Stimulated activated CD8-positive, alpha-beta memory T cell treated with anti-CD3 and anti-CD28 coated beads, Interleukin-15, amount 100 ng/mL, for 24 hours (primary cell): ENCODE measurements at places on chromosomes 6 and 20.
A peak's percentile ranks its signal among the peaks of the same experiment; 100 is the strongest.

DNA sequence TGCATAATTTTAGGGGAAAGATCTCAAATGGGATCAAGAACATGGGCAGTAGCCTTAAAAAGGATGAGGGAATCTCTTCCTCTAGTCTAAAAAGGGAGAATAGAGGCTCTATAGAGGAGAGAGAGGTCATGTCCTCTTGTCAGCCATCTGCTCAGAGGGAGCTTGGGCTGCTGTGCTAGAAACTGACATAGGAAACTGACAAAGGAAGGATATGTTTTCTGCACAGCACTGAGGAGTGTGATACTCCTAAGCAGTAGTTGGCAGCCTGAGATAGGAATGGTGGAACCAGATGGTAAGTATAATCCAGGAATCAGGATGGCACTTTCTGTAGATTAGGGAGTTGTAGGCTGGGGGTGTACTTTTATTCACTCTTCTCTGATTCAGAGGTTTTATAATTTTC lies 59.2 kb downstream of the PTPRA start:
- DNase-seq: no peak

- DNase-seq: no peak
These were observed 3.4 kb downstream of the LY86 start for GRCh38 chr6:6591778-6592465.

DNA sequence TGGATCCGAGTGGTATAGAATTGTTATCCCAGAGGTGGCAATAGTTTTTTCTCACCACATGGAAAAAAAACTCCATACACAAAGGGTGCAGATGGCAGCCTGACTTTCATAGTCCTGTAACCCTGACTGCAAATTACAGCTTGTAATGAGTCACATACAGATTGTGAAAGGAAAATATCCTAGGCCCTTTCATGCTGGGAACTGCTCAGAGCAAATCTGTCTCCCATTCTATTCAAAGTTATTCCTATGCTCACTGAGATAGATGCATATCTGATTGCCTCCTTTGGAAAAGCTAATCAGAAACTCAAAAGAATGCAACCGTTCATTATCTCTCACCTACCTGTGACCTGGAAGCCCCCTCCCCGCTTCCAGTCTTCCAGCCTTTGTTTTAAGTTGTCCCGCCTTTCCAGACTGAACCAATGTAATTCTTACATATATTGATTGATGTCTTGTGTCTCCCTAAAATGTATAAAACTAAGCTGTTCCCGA lies 108.7 kb upstream of the MAP3K4 start:
- no peak for DNase-seq

DNA sequence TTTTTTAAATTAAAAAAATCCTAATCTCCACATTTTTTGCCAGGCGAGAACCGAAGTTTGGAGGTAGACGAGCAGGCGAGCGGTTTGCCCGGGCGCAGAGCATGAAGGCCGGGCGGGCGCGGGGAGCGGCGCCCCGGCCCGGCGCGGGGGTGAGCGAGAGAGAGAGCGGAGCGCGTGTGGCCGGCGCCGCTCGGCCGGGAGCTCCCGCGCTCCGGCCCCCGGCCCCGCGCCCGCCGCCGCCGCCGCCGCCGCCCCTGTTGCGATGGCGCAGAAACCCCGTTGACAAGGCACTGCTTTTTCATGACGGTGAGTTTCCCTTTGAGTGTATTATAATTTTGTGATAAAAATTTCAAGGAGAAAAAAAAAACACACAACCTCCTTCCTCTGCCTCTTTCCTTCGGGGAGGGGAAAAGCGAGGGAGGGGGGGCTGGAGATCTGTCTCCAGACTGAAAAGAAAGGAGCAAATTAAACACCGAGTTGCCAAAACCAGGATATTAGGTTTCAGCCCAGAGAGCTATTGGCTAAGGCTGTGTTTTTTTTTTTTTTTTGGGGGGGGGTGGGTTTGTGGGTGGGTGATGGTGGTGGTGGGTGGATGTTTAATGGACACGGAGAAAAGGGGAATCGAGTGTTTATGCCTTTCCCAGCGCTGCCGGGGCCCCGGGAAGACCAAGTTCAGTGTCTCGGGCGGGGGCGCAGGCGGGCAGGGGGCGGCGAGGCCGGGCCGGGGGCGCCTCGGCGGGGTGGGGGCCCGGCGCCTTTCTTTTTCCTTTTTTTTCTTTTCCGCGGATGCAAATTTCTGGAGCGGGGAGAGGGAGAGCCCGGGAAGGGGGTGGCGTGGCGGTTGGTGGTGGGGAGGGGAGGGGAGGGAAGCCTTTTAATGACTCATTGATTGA lies at the start of gene BICRAL:
Gene BICRAL (plus strand): TSS at position 257 of the 893 bp plus-strand sequence. CDS start 39,971 bp downstream, outside the sequence.
- peak; percentile 42 for DNase-seq
